ENCODE measurements at places on chromosomes 13 and 19.
A peak's percentile ranks its signal among the peaks of the same experiment; 100 is the strongest.

- DNase-seq: no peak
These were observed 1507.5 kb downstream of the OLFM4 start for GRCh38 chr13:54536112-54536511.

- no peak for DNase-seq
These were observed 983.4 kb downstream of the EFNB2 start for GRCh38 chr13:105552078-105552477.

DNA sequence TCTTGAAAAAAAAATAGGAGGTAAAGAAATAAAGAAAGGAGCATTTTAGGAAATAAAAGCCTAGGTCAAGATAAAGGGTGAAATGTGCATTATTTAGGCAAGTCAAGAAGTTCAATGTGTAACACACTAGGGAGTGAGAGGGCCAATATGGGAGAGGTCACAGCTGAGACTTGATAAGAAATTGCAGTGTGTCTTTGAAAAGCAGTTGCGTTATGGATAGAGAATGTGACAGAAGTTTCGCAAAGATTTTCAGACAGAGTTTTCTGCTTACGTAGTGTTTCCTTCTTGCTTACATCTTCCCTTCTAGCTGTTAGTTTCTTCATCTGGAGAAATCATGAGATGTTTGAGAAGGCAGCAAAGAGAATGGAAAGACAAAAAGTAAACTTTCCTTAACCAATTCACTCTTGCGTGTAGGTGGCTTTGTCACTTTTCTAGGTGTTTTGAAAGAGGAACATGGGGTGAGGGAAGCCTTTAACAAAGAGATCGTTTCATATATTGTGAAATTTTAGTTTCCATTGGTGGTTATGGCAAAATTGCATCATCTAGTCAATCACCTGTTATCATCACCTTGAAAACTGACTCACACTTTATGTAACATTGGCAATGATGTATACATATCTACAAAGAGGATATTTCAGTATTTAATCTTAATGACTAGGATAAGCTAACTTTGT lies 975.5 kb downstream of the OLFM4 start:
- DNase-seq: peak; percentile 44

DNA sequence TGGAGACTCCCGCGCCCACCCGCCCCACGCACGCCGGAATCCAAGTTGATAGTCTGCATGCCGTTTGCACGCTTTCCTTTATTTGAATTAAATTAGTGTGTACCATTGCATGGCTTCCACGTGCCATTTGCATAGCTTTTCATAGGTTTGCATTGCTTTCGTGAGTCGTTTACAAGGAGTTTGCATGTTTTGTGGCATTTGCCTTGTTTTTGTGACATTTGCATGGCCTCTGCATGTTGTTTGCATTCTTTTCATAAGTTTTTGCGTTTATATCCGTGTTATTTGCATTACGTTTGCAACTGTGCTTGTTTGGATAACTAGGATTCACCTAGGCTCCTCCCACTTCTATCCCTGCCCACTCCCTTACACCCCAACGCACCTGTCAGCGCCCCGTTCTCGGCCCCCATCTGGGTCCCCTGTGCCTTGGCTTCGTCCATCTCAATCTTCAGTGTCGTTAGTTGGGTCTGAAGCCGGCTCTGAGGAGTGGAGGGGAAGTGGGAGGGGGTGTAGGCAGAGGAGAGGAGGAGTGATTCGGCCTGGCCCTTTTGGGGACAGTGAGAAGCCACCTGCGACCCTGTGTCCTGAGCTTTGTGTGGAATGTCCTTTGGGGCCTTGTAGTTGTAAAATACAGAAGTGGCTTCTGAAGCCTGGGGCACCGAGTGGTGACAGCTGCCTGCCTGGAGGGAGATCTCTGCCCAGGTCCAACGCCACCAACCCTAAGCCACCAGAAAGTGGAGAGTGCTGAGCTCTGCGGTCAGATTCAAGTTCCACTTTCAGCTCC lies 2.4 kb downstream of the CCDC194 start:
- DNase-seq: peak; percentile 59

DNA sequence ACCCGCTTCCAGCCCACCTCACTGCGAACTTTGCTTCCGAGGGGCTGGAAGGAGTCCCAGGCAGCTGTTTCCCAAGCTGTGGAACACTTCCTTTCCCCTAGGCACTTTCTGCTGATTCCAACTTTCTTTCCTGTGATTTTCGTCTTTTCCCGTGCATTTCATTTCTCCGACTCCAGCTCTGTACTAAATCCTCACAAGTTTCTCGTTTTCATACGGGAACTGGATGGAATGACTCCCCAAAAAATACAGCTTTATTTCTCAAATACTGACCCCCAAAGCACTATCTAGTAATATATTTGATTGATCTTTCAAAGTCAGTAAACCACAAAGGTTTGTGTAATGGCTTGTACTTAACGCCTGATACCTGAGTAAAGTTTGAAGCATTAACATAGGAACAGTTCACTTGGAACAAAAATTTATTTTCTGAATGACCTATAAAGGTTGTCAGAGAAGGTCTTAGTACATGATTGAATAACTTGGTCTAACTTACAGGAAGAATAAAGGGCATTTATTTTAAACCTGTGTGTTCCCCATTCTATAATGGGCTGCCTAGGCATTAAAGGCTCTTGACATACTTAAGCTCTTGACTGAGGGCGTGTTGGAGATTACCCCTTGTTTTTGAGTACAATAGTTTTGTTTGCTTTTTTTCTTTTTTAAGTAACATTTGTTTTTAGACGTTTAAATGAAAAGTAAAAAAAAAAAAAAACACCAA lies 1.3 kb upstream of the PCDH9 start:
- DNase-seq: no peak

DNA sequence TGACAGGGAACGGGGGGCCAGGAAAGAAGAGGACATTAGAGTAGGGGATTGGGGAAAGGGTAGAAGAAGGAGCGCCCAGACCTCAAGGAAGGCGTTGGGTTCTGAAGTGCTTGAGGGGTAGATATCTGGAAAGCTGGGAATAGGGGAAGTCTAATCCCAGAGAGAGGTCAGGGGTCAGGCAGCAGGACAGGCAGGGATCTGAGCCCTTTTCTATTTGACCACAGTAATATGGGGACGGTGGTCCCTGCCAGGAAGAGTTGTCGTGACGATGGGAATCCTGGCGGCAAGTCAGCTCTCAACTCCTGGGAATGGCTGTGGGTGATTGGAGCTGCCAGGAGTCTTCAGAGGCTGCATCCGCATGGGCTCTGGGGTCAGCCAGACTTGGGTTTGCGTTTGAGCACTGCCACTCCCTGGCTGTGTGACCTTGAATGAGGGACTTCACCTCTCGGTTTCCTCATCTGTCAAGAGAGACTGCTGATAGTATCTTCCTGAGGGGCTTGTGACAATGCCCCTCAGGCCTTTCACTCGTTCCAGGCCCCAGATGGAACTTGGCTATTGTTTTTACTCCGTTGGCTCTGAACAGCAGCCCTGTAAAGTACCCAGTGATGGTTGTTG lies 1.3 kb downstream of the AP2A1 start:
- no peak for DNase-seq

DNA sequence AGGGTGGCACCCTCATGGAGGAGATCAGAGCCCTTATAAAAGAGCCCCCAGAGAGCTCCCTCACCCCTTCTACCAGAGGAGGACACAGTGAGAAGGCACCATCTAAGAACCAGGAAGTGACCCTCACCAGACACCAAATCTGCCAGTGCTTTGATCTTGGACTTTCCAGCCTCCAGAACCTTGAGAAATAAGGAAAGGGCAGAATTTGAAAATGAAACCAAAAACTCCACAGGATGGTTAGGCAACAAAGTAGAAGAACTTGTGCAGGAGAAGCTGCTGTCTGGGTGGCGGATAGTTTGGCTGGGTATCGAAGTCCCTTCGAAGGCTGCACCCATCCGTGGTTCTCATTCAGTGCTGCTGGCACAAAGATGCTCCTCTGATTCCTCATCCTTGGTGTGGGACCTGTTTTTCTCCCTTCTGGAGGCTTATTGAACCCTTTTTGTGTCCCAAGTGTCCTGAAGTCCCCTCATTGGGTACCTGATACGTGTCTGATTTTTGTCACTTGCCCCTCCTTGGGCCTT lies 130.8 kb downstream of the KDM4B start:
- no peak for DNase-seq

DNA sequence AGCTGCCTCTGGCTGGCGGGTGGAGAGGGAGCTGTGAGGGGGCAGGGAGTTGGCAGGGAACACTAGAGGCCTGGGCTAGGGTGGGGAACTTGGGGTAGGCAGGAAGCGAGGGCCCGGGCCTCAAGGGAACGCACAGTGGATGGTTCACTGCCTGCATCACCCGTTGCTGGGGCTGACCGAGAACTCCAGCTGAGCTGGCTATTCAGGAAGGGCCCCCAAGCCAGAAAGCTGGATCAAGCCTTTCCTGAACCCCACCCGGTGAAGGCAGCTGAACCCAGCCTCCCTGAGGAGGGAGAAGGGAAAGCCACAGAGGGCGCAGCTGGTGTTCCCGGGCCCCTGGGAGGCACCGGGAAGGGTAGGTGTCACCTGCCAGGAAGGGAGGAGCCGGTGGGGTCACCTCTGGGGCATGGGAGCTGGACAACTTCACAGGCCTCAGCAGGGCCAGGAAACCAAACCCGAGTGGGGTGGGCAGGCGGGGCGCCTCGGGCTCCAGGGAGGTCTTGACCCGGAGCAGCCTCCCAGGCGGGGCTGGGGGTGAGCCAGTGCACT lies 13.9 kb downstream of the PALM start:
- DNase-seq: peak; percentile 18
